8988T (cell line): ENCODE measurements at places on chromosomes 3 and 15.

- no peak for DNase-seq
Observed at GRCh38 chr3:89690646-89691045, 583.2 kb downstream of the EPHA3 start.

DNA sequence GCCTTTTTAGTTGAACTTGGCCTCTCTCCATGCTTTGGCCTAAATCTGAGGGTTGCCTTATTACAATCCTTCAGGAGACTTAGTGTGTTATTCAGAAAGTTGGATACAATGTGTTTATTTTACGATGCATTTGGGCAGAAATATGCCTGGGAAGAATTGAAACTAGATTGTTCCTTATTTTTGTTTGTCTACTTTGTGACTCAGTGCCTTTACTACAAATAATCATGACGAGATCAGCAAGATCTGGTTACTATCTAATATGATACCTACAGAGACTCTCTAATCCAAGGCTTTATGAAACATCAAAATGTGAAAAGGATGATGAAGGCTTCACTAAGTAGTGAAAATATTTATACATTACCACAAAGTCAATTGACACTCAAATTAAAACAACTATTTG lies 82.2 kb downstream of the RBMS3 start:
- no peak for DNase-seq

DNA sequence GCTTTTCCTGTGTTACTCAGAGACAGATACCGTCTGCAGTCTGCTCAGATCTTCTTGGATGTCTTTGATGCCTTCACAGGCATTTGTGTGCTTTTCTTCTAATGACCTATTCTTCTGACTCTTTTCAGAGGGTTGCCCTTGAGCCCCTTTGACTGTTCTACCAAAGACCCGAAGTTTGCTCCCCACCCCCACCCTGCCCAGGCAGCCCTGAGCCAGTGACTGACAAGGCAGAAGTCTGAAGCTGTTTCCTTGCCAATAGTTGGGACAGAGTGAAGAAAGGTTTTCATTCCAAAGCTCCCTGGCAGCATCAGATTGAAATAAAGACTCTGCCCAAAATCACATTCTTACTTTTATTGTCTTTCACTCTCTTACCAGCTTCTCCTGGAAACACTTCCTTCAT lies 9.0 kb upstream of the ATP13A5 start:
- DNase-seq: no peak

- DNase-seq: no peak
Observed at GRCh38 chr15:87599616-87600015, 656.9 kb downstream of the NTRK3 start.

DNA sequence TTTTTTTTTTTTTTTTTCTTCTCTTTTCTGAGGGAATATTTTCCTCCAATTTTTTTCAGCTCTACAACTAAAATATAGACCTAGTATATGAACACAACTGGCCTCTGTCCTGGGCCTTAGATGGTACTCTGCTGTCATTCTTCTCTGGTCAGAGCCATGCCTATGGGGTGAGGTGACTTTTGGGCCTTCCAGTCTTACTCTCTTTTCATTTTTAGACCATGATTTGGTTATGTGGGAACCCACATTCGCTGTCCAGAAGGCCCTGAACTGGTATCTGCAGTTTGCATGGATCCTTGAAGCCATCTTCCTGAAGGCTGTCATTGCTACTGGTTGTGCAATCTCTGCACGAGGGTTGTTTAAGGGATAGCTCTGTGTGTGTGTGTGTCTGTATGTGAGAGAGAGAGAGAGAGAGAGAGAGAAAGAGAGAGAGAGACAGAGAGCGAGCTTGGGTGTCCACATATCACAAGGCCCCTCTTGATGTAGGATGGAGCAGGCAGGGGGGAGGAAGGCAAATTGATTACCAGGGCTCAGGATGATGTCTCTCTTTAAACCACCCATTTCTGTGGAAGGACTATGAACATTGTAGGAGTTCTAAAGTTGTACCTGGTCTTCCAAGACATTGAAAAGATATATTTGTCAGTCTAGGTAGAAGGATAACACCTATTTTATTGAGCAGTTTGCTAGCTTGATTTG lies 6.9 kb downstream of the TGFBR2 start:
- DNase-seq: no peak

GRCh38 chr3:114880078-114880477 lies 267.0 kb downstream of the ZBTB20 start:
- DNase-seq: no peak

- DNase-seq: no peak
Observed at GRCh38 chr15:69893863-69894262, 203.9 kb downstream of the TLE3 start.

DNA sequence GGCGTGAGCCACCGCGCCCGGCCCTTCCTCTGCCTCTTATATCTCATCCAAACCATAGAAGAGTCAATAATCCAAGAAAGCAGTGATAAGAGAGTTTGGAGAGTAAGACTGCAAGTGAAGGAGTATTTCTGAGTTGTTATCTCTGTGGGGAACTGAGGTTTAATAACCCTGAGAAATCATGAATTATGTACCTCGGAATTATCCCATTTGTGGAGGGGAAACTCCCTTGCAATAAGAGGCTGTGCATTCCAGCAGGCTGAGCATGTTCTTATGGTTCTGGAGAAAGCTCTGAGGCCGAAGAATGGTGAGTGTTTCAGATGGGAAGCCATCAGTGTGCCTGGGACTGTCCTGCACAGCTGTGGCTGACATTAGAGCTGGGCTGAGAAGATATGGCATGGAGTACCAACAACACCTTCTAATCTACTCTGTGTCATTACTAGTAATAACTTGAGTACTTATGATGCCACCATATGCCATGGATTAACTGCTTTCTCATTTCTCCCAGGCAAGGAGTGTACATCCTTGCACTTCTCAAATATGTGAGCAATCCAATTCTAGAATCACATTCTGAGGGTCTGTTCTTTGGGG lies 31.4 kb upstream of the NOX5 start:
- DNase-seq: no peak

DNA sequence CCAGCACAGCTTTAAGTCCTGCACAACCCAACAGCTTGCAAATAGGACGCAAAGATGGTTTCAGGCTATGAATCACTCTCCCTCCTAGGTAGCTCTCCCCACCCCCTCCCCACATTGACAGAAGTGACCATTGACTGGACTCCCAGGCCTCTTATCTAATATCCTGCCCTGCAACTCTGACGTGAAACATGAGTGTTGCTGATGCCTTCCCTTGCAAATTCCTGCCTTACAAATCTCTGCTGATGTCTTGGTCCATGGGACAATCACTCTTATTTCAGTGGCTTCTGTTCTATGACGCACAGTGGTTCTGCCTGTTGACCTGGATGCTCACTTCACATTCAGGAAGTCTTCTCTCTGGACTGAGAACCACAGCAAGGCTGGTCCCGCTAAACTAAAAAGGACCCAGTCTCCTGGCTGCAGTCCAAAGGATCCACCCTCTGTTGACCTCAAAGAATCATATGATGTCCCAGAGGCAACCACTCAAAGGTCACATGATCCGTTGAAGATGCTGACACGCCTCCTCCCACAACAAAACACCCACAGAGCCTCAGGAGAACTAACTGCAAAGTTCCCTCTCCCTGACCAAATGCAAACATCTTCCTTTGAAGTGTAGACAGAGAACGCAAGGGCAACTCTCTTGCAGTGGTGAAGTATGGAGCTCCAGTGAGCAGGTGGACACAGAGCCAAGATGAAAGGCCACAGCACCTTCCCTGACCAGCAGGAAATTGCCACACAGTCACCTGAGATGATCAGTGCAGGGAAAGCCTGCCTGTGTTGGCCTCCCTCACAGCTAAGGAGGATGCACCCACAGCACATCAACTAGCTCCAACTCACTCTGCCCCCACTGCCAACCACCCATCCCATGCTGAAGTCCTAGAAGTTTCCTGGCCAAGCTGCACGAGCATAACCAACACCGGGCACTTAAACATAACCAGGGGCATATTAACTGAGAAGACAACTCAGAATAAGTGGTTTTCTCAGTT lies 112.3 kb downstream of the ADAMTS17 start:
- no peak for DNase-seq

GRCh38 chr3:122680475-122681283 lies at the start of gene PARP14:
Gene PARP14, plus strand, starts transcription at chr3:122680839. Its CDS starts 45 bp downstream, at chr3:122680884.
- DNase-seq: no peak

GRCh38 chr3:56725175-56725574 lies 42.1 kb upstream of the TASOR start:
- DNase-seq: no peak

GRCh38 chr3:10836676-10837075 lies 20.6 kb downstream of the SLC6A11 start:
- no peak for DNase-seq

DNA sequence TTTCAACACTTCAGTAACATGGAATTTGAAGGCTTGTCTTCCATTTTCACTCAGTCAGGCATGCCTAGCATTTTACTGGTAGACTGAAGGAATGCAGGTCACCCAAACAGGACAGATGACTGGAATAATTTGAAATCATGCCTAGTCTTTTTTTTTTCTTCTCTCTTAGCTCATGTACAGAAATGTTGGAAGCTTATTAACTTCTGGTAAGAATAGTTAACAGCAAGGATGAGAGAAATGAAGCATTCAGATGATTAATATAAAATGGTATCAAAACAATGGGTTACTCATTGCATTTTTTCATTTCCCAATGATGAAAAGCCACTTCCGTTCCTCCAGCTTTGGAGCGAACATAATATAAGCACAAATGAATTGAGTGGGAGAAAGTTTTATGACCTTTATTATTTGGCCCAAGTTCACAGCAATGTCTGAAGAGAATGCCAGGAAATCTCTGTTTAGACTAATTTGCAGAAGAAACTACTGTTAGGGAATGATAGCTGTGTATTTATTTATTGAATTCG lies 431.6 kb upstream of the RASGRP1 start:
- no peak for DNase-seq

GRCh38 chr15:66670175-66670574 lies 31.9 kb upstream of the SMAD6 start:
- no peak for DNase-seq

DNA sequence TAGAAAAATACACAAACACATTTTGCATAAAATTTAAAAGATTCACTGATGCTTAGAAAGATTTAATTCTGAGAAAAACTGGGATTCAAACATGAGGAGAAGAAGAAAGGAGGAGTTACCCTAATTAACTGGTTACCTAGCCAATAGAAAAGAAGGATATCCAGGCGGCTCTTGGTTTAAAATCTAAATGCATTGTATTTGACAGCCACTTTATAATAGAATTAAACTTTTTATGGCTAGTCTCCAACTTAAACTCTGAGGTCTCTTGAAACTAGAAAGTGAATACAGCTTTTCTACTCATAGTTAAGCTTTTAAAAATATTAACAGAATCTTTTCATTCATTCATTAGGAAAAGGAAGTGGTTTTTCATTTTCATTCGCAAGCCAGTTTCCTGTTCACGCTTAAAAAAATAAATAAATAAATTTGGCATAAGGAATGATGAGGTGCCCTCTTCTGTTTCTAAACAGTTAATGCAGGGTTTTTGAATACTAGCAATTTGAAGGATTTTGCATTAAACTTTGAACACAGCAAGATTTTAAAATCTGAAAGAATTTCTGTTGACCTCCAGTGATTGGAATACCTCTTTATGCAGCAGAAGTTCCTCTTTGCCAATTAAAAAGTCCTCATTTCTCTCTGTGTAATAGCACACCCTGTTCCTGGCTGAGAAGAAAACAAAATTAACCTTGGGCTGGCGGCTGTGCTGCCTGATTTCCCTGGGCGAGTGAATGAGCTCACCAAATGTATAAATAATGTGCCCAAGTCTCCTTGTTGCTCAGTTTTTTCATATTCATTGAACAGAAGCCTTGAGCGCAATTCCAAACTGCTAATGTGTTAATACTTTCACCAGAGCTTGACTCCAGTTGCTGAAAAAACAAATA lies 105.1 kb downstream of the ZMAT3 start:
- no peak for DNase-seq

DNA sequence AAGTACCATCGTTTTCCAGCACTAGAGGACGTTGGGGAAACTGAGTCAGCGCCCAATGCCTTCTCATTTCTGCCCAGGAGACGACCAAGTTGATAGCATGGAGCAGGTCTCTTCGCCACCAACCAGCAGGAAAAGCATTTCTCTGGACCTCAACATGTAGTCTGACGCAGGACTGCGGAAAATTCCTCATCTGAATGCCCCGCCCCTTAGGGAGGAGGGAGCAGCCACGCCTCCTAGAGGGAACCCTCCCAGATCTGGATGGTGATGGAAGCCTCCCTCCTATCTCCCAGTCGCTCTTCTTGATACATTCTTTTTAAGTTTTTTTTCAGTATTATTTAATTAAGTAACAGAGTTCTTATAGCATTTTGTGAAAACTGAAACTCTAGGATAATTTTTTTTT lies 17.4 kb upstream of the MINDY4B start:
- DNase-seq: no peak

GRCh38 chr15:64070106-64070505 lies 23.5 kb downstream of the CIAO2A start:
- DNase-seq: no peak

GRCh38 chr15:92049290-92049989 lies 195.9 kb downstream of the SLCO3A1 start:
- DNase-seq: no peak

DNA sequence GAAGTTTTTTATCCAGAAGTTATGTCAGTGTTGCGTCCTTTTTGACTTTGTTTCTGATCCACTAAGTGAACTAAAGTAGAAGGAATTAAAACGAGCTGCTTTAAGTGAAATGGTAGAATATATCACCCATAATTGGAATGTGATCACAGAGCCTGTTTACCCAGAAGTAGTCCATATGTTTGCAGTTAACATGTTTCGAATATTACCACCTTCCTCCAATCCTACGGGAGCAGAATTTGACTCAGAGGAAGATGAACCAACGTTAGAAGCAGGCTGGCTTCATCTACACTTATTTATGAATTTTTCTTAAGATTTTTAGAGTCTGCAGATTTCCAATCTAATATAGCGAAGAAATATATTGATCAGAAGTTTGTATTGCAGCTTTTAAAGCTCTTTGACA lies 57.6 kb downstream of the DNAH1 start:
- DNase-seq: no peak

DNA sequence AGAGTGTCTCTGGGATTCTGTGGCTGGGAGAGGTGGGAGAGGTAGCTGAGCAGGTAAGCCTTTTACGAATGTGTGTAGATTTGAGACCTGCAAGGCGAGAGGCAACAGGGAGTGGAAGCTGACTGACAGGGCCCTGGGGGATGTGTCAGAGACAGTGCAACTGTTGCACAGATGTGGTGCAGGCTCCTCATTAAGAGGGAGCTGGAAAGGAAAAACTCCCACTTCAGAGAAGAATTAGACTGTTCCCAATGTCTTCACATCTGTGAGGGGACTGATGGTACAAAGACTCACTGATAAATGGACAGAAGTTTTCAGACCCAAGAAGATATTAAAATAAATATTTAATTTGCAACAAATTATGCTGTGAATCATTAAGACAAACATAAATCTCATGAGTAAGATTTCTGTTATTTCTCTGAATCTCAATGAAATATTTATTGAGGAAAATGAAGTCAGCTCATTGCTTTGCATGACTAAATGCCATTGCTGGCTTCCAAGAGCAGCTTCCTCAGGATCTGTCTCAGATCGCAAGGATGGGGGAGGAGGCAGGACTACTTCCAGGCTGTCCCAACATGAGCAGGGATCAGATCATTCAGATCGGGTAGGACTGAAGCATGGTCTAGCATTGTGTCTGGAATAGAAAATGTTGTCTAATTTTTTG lies 127.3 kb upstream of the ROPN1 start:
- no peak for DNase-seq

GRCh38 chr3:5297895-5298294 lies 110.4 kb downstream of the EDEM1 start:
- no peak for DNase-seq

GRCh38 chr15:81049835-81050234 lies 49.1 kb downstream of the TLNRD1 start:
- DNase-seq: no peak

GRCh38 chr3:133915685-133916658 lies 20.3 kb upstream of the RAB6B start:
- no peak for DNase-seq
